ENCODE measurements at places on chromosomes 12 and 14.

DNA sequence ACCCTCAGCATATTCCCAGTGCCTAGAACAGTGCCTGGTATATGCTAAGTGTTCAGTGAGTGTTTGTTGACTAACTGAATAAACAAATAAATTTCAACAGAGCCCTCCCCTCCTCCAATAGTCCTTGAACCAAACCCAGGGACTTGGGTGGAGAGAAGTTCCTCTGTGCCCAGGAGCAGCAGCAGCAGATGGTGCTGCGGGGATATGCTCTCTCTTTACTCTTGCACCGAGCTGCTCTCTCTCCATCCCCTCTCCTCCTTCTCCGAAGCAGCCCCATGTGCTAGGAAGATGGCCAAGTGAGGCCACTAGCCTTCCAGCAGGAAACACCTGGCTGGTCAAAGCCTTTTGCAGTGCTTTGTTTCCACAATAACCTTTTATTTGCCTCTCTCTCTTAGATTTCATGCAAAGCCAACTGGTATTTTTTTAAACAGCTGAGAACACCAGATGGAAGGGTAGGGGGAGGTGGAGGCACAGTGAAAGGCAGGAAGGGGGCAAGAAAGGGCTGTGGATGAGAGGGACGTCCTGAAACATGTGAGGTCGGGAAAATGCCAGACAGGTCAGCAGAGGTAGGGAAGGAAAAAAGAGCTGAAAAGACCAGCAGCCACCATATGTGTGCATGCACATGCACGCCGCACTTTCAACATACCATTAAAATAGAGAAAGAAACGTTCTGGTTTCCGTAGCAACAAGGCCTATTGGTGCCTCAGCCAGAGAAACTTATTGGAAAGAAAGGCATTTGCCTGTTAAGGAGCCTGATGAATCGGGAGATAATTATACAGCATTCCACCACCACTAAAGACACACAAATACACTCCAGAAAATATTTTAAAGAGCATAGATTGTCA lies 78.9 kb downstream of the EMP1 start:
- no peak for DNase-seq
- H3K36me3 ChIP-seq, result no peaks in the 10 kb centered on the region
- H3K4me1 ChIP-seq, result peaks cover 3% of the 10 kb centered on the region
- H3K27me3 ChIP-seq, result peaks cover 40% of the 10 kb centered on the region
- H3K4me3 ChIP-seq, result no peak overlapping the region

GRCh38 chr14:24167469-24168114 lies 4.3 kb upstream of the REC8 start:
- H3K27ac ChIP-seq, result peak overlapping the region; percentile 63
- H3K27me3 ChIP-seq, result no peaks in the 10 kb centered on the region
- H3K36me3 ChIP-seq, result peaks cover 78% of the 10 kb centered on the region
- DNase-seq, result no peak
- no peak overlapping the region for H3K4me3 ChIP-seq

GRCh38 chr12:76670776-76671175 lies 93.1 kb upstream of the ZDHHC17 start:
- no peak overlapping the region for H3K27ac ChIP-seq
- DNase-seq, result no peak
- H3K4me3 ChIP-seq, result no peak overlapping the region
- H3K27me3 ChIP-seq, result no peaks in the 10 kb centered on the region

GRCh38 chr12:95962222-95962621 lies 19.1 kb downstream of the AMDHD1 start:
- H3K36me3 ChIP-seq, result no peaks in the 10 kb centered on the region
- no peak overlapping the region for H3K27ac ChIP-seq
- no peaks in the 10 kb centered on the region for H3K4me1 ChIP-seq
- no peaks in the 10 kb centered on the region for H3K27me3 ChIP-seq
- no peak overlapping the region for H3K4me3 ChIP-seq

DNA sequence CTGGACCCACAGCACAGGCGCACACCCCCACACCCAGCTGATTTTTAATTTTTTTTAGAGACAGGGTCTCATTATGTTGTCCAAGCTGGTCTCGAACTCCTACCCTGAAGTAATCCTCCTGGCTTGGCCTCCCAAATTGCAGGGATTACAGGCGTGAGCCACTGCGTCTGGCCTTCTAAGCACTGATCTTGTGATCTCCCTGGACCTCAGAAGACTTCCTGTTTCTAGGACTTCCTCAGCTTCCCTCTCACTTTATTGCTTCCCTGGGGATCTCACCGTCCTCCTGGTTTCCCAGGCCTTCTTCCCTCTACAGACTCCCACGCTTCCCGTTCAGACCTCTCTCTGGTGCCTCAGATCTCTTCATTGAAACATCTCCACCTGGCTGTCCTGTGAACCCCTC lies 13.8 kb downstream of the ZNF839 start:
- H3K36me3 ChIP-seq, result peaks cover 26% of the 10 kb centered on the region
- no peak for DNase-seq
- no peak overlapping the region for H3K4me3 ChIP-seq
- no peaks in the 10 kb centered on the region for H3K27me3 ChIP-seq
- H3K4me1 ChIP-seq, result peaks cover 6% of the 10 kb centered on the region

GRCh38 chr12:80161612-80162011 lies 62.3 kb downstream of the OTOGL start:
- no peak for DNase-seq
- H3K27ac ChIP-seq, result no peak overlapping the region
- peaks cover 3% of the 10 kb centered on the region for H3K27me3 ChIP-seq
- H3K4me1 ChIP-seq, result no peaks in the 10 kb centered on the region
- H3K4me3 ChIP-seq, result no peak overlapping the region

- H3K36me3 ChIP-seq, result peaks cover 29% of the 10 kb centered on the region
- peak; percentile 36 for DNase-seq
- H3K27ac ChIP-seq, result peak overlapping the region; percentile 93
Observed at GRCh38 chr12:76029982-76030340, 1.6 kb downstream of the PHLDA1 start.

DNA sequence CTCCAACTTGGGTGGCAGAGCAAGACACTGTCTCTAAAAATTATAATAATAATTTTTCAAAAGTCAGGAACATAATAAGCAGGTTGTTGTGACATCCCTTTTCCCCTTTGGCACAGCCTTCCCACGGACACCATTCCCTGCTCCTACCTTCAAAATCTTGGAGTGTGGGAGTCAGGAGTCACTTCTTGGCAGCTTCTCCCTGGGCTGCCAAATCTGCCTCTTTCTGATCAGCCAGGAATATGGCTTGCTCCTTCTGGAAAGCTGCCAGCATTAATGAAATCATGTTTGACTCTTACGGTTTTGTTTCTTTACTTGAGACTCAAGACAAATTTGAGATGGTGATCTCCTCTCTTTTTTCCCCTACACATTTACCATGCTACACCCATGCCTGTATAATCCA lies 391.4 kb upstream of the SYT1 start:
- no peaks in the 10 kb centered on the region for H3K36me3 ChIP-seq
- DNase-seq, result no peak
- H3K27me3 ChIP-seq, result no peaks in the 10 kb centered on the region
- no peaks in the 10 kb centered on the region for H3K4me1 ChIP-seq
- no peak overlapping the region for H3K27ac ChIP-seq

- peaks cover 40% of the 10 kb centered on the region for H3K4me1 ChIP-seq
- DNase-seq, result peak; percentile 35
- peak overlapping the region; percentile 59 for H3K4me3 ChIP-seq
- no peaks in the 10 kb centered on the region for H3K36me3 ChIP-seq
Observed at GRCh38 chr12:48972213-48972951, 847 bp upstream of the WNT10B start.

DNA sequence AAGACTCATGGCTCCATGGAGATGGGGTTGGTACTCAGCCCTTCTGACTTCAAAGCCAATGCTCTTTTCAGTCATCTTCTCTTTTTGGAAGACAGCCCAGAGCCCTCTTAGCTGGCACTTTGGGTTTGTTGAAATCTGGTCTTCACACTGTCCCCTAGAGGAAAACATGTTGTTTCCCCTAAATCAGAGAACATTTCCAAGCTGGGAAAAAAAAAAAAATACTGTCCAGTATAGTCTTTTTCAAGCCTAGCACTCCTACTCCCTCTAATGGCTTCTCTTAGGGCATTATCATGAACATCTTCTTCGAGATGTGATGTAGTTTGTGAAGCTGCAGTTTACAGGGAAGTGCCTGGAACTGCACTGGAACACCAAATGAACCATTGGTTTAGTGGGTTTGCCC lies 3.0 kb upstream of the ZC3H14 start:
- no peak overlapping the region for H3K27ac ChIP-seq
- DNase-seq, result no peak
- peaks cover 33% of the 10 kb centered on the region for H3K27me3 ChIP-seq
- H3K4me3 ChIP-seq, result no peak overlapping the region

DNA sequence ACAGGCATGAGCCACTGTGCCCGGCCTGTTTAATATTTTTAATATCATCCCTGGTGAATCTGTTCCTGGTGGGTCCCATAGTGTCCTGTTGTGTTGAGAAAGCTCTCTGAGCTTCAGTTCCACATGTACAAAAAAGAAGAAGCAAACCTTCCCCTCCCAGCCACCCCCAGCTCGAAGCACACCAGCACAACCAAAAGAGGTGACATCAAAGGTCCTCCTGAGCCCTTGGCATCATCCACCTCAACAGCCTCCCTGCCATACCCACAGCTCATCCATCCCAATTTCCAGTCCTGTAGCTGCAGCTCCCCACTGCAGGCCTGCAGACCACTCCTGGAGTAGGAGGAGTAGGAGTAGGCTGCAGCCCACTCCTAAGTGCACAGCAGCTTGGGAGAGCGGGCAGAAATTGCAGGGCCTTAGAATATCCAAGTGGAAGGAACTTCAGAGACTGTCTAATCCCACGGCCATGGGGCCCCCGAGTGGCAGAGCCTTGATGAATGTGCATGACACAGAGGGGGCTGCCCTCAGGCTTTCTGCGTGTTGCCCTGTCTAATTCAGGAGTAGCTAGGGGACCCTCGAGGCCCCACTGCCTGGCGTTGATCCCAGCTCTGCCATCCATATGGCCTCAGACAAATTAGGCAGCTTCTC lies 36.7 kb upstream of the CD9 start:
- H3K27ac ChIP-seq, result no peak overlapping the region
- no peaks in the 10 kb centered on the region for H3K27me3 ChIP-seq

DNA sequence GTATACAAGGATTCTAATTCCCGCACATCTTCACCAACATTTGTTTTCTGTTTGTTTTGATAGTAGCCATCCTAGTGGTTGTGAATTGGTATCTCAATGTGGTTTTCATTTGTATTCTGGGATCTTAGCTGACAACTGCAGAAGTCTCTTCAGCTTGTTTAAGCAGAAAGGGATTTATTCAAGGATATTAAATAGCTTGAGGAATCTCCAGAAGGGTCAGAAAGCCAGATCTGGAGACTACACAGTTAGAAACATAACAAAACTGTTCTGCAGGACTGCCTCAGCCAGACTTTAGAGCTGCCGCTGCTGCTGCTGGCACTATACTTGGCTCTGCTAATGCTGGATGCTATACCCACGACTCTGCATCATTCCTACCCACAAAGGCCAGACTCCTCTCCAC lies 13.4 kb upstream of the CDKL1 start:
- no peaks in the 10 kb centered on the region for H3K4me1 ChIP-seq
- no peak overlapping the region for H3K4me3 ChIP-seq
- H3K36me3 ChIP-seq, result peaks cover 4% of the 10 kb centered on the region
- H3K27me3 ChIP-seq, result no peaks in the 10 kb centered on the region
- no peak for DNase-seq
- H3K27ac ChIP-seq, result no peak overlapping the region

DNA sequence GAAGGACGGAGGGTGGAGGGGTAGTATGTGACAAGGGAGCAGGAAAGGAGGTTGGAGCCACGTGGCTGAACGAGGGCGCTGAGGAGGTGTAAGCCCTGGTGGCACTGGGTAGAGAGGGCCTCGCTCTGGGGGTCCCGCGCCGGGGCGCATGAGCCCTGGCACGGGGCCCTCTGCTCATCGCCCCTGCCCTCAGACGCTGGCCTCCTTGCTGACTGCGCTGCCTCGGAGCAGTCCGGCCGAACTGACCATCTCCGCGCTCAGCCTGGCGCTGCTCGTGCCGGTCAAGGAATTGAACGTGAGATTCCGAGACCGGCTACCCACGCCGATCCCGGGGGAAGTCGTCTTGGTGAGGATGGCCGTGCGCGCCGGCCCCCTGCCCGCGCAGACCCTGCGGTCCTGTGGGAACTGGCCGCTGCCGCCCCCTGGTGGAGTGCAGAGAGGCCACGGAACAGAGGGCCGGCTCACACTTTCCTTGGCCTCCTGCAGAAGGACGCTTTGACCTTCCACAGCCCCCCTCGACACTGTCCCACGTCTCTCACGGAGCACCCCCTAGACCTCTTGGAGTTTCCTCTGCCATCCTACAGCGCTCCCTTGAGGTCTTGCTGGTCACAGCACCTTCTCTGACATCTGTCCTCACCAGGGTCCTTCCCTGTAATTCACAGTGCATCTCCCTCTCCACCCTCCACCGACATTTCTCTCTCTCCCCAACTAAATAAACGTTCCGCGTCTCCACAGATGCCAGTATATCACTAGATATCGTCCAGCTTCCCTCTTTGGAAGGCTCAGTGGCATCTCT lies 10.5 kb downstream of the ARHGEF25 start:
- no peak overlapping the region for H3K27ac ChIP-seq
- H3K36me3 ChIP-seq, result no peaks in the 10 kb centered on the region
- DNase-seq, result peak; percentile 64
- peak overlapping the region; percentile 63 for H3K4me3 ChIP-seq
- peaks cover 94% of the 10 kb centered on the region for H3K27me3 ChIP-seq

GRCh38 chr12:108204117-108204987 lies 75.3 kb downstream of the WSCD2 start:
- H3K27ac ChIP-seq, result no peak overlapping the region
- H3K4me1 ChIP-seq, result no peaks in the 10 kb centered on the region
- DNase-seq, result no peak
- H3K36me3 ChIP-seq, result no peaks in the 10 kb centered on the region
- peaks cover 17% of the 10 kb centered on the region for H3K27me3 ChIP-seq

DNA sequence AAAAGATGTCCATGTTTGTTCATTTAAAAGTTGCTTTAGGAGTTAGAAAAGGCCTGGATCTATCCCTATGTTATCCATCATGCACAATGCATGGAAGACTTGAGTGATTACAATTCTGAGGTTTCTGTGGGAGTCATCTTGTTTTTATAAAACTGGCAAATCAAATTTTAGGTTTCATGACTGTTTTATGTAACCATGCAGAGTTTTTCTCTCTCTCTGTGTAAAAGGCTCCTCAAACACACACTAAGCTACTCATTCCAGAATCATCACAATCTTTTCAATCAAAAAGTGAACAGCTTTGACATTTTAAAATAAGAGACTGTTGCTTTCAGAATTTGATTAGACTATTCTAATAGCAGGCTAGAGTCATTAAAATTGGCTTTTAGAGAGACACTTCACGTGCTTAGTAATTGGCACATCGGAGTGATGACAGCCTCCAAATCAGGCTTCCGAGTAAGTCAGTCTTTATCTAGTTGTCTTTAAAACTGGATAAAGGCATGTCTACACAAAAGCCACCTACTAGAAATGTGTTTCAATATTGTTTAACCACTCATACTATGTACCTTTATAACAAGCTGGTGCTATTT lies 31.9 kb downstream of the PRICKLE1 start:
- H3K27ac ChIP-seq, result no peak overlapping the region
- no peaks in the 10 kb centered on the region for H3K36me3 ChIP-seq
- H3K4me1 ChIP-seq, result no peaks in the 10 kb centered on the region
- DNase-seq, result no peak

GRCh38 chr12:3097186-3097804 lies 20.1 kb downstream of the TSPAN9 start:
- no peak for DNase-seq
- H3K27me3 ChIP-seq, result peaks cover 5% of the 10 kb centered on the region
- no peak overlapping the region for H3K27ac ChIP-seq
- no peak overlapping the region for H3K4me3 ChIP-seq

GRCh38 chr14:51070726-51071125 lies 24.2 kb downstream of the TRIM9 start:
- no peaks in the 10 kb centered on the region for H3K27me3 ChIP-seq
- no peak overlapping the region for H3K4me3 ChIP-seq
- DNase-seq, result no peak
- H3K27ac ChIP-seq, result no peak overlapping the region

GRCh38 chr12:128755566-128755965 lies 68.2 kb downstream of the SLC15A4 start:
- no peak for DNase-seq
- no peak overlapping the region for H3K27ac ChIP-seq
- no peaks in the 10 kb centered on the region for H3K27me3 ChIP-seq
